ENCODE measurements at places on chromosomes 2 and 18.

- DNase-seq = no peak
Observed at GRCh38 chr2:221521233-221521845, 50.8 kb downstream of the EPHA4 start.

DNA sequence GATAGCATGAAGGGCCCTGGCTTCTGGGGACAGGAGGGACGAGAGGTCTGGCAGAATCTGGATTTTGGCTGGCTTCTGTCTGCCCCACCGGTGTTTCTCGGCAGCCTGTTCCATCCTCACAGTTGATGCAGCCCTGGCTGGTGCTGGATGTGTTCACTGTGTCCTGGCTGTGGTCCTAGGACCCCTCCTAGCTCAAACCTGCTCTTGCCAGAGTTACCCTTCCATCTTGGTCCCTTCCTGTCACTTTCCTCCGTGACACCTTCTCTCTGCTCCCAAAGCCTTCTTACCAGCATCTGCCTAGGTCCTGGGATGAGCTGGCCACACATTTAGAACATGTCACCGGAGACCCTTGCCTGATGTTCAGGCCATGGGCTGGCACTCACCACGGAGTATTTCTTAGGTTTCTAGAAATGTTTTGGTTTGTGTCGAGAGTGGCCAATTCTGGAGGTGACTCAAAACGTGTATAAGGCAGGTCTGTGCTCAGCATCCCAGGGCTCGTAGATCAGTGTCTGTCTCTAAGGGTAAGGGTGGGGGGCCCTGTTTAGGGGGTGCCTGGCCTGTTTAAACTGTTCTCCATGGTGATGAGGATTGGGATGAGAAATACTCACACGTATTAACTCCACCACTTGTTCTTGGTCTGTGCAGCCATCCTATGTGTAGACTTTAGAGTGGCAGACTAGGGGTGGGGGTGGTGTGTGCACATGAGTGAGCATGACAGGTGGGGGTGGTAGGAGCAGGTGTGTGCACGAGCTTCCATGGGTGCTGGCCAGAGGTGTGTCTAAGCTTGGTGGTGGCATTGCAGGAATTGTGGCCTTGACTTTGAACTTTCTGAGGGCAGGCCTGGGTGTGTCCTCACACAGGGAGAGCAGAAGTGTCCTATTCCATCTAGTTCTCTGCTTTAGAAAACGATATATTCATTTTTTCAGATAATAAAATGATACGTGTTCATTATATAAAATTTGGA lies 162.7 kb downstream of the DYSF start:
- no peak for DNase-seq

GRCh38 chr2:33298233-33298632 lies 178.2 kb upstream of the RASGRP3 start:
- no peak for DNase-seq

DNA sequence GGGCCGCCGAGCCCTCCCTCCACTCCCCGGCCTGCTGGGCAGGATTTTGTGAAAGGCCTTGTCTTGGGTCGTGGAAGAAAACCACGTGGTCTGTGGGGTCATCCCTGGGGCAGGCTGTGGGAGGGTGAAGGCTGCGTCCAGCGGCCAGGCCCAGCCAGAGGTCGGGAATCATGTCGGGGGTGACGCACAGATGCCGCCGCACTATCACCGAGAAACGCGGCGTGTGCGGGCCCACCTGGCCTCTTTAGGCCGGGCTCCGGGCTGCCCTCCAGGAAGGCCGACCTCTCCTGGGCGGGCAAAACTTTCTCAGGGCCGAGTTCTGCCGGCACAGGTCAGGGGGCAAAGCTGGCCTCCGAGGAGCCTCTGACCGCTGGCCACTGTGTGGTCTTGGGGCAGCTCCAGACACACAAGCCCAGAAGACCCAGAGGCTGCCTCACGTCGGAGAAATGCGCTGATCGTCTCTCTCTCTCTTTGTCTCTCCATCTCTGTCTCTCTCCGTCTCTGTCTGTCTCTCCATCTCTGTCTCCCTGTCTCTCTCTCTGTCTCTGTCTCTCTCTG lies 28.4 kb downstream of the NFATC1 start:
- DNase-seq = no peak
